ENCODE measurements at places on chromosomes 12 and 14. TPM values are rescaled to one million over a fixed set of nuclear protein-coding genes. Genes with fewer than 3 reads are reported as not detected.

- no peaks in the 10 kb centered on the region for H3K36me3 ChIP-seq
- no peak for DNase-seq
- no peak overlapping the region for H3K4me3 ChIP-seq
- no peaks in the 10 kb centered on the region for H3K27me3 ChIP-seq
Observed at GRCh38 chr14:104451474-104451873, 128.1 kb upstream of the C14orf180 start.

- peak; percentile 24 for DNase-seq
- no peaks in the 10 kb centered on the region for H3K27me3 ChIP-seq
- no peak overlapping the region for H3K4me3 ChIP-seq
Observed at GRCh38 chr14:53549956-53550355, 396.8 kb upstream of the DDHD1 start.

DNA sequence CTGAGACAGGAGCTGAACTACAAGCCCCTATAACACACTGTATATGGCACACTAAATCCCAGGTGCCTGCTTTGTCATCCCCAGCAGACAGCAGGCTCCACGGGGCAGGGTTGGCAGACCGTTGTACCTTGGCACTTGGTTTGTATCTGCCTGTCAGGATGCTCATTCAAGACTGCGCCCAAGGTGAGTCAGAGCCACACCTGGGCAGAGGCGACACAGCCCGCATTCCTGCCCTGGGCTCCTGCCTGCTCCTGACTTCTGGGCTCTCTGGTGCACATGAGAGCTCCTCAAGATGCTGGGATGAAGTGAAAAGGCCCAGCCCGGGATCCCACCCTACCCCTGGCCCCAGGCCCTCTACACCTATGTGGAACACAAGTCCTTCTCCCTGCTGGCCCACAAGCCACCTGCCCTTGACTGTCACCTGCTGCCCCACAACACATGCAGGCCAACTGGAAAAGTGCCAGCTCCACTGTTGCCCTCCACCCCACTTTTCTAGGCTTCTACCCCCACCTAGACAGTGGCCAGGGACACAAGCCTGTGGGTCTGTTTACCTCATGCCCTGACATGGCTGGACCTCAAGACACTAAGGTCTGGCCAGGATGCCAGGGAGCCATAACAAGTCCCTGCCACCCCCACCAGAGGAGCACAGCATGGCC, 30.8 kb upstream of the PNMA1 start:
- no peak overlapping the region for H3K4me3 ChIP-seq
- peak overlapping the region; percentile 27 for H3K27ac ChIP-seq
- peaks cover 75% of the 10 kb centered on the region for H3K4me1 ChIP-seq
- no peaks in the 10 kb centered on the region for H3K36me3 ChIP-seq

- no peak for DNase-seq
- H3K27me3 ChIP-seq, result no peaks in the 10 kb centered on the region
- no peak overlapping the region for H3K27ac ChIP-seq
- H3K36me3 ChIP-seq, result no peaks in the 10 kb centered on the region
- H3K4me1 ChIP-seq, result 0 out of 2 replicates have a peak, but pooled peaks cover 5% of the 10 kb centered on the region
Observed at GRCh38 chr12:42698213-42698612, 108.7 kb upstream of the PRICKLE1 start.

DNA sequence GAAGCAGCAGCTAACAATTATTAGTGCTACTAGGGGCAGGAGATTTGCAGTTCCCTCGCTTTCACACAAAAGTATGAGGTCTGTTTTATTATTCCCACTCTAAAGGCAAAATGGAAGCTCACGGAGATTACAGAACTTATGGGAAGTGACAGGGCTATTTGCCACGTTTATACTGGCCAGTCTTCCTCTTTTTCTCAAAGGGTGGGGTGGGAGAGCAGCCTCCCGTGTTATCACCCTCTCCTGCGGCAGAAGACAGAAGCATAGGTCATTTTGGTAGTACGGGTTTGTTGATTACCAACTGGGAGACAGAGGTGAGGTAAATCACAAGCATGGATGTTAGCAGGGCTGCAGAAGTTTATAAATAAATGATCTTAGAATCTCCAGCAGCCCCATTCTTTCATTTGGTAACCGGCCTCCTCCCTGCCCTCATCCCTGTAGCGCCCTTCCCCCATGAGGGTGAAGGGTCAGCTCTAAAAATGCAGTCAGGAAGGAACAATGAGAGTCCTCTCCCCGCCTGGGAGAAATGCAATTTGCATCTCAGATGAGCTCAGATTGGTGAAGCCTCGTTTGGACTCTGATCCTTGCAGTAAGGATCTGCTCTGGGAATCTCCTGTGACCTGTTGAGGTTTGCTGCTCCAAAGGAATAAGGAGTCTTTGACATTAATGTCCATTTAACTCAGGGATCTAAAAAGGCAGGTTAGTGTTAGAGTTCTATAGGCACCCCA, 44.7 kb upstream of the SINHCAF start:
- no peaks in the 10 kb centered on the region for H3K27me3 ChIP-seq
- H3K4me3 ChIP-seq, result peak overlapping the region; percentile 27
- H3K36me3 ChIP-seq, result no peaks in the 10 kb centered on the region

DNA sequence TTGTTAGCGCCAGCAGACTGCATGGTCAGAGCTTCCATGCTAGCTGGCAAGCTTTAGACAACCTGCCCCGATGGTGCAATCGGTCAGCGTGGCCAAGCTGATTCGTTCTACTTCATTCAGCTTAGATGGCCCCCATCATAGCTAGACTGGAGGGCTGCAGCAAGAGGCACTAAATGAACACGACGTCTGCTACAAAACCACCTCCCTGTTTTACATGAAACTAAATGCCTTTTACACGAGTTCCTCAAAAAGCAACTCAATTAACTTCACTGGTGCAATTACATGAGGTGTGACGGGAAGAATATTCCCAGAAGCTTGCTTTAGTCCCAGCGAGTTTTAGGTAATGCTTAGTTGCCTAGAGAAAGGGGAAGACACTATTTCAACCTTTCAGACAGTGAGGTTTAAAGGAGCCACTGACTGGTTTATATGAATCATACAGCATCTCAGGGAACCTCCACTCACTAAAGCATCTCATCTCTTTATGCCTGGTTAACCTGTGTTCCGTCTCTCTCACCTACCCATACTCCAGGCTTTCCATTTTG, 8.4 kb downstream of the NIN start:
- H3K27ac ChIP-seq, result no peak overlapping the region
- H3K36me3 ChIP-seq, result no peaks in the 10 kb centered on the region
- no peaks in the 10 kb centered on the region for H3K4me1 ChIP-seq
- H3K27me3 ChIP-seq, result no peaks in the 10 kb centered on the region
- no peak for DNase-seq

- no peaks in the 10 kb centered on the region for H3K4me1 ChIP-seq
- no peak overlapping the region for H3K4me3 ChIP-seq
- H3K36me3 ChIP-seq, result no peaks in the 10 kb centered on the region
Observed at GRCh38 chr12:118964988-118965387, 16.4 kb upstream of the SRRM4 start.

DNA sequence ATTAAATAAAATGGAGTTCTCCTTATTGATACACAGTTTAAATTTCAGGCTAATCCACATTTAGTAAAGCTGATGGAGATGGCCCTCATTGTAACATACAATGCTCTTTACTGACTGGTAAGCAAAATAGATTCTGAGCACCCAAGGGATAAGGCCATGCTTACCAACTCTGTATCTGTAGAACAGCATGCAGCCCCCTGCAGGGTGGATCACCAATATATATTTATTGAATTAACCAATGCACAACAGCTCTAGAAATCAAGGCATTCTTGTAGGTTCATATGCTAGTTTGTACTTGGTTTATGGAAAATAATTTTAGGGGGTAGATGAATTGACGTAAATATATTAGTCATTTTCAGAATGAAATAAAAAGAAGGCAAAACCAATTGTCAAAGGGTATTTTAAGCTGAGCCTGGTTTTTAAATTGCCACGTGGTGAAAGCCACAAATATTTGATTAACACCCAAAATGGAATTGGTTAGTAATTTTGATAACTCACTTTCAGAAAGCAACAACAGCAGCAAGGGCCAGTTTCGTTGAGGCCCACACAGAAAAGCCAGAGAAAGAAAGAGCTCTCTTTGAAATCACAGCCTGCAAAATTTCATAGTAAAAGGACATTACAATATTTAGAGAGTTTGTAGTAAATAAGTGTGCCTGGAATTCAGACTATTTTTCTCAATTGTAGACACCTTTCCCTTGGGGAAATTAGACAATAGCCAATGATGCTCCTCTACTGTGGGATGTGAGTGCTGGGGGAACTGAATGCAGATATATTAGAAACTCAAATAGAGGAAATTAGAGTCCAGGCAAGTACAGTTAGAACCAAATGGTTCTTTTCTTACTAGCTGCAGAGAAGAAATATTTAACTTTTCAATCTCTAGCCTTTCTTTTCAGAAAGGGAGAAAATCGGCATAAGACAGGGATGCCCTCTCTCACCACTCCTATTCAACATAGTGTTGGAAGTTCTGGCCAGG, 216.2 kb upstream of the ABCD2 start:
- no peaks in the 10 kb centered on the region for H3K27me3 ChIP-seq
- no peak for DNase-seq
- H3K4me1 ChIP-seq, result peaks cover 14% of the 10 kb centered on the region
- no peak overlapping the region for H3K4me3 ChIP-seq
- H3K27ac ChIP-seq, result no peak overlapping the region

GRCh38 chr12:68048648-68049297, 59.5 kb downstream of the IFNG-AS1 start:
- H3K4me1 ChIP-seq, result no peaks in the 10 kb centered on the region
- no peaks in the 10 kb centered on the region for H3K36me3 ChIP-seq
- H3K4me3 ChIP-seq, result no peak overlapping the region
- no peak overlapping the region for H3K27ac ChIP-seq
- DNase-seq, result no peak

GRCh38 chr12:132837693-132838409, 9.2 kb upstream of the GOLGA3 start:
- no peak overlapping the region for H3K27ac ChIP-seq
- no peaks in the 10 kb centered on the region for H3K27me3 ChIP-seq
- no peak for DNase-seq
- no peaks in the 10 kb centered on the region for H3K4me1 ChIP-seq
- H3K4me3 ChIP-seq, result no peak overlapping the region
- no peaks in the 10 kb centered on the region for H3K36me3 ChIP-seq

DNA sequence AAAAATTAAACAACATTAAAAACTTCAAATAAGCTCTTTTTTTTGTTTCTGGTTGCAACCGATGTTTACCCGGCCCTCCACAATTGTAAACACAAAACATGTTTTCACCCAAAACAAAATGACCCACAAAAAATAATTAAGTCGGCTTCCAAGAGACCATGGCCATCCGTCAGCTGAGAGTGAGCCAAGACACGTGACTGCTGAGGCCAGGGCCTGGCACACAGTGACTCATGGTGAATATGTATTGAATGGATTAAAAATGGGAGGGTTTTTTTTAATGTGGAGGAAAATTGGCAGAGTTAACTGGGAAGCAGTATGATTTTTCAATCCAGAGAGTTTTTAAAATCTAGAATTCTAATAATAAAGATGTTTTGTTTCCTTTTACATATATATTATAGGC, 13.8 kb upstream of the CPNE8 start:
- H3K36me3 ChIP-seq, result no peaks in the 10 kb centered on the region
- no peak overlapping the region for H3K27ac ChIP-seq
- DNase-seq, result no peak
- H3K4me1 ChIP-seq, result no peaks in the 10 kb centered on the region

GRCh38 chr12:70032076-70032475, 207.0 kb downstream of the MYRFL start:
- no peaks in the 10 kb centered on the region for H3K27me3 ChIP-seq
- DNase-seq, result no peak
- H3K36me3 ChIP-seq, result no peaks in the 10 kb centered on the region
- H3K4me3 ChIP-seq, result no peak overlapping the region
- H3K27ac ChIP-seq, result no peak overlapping the region
- H3K4me1 ChIP-seq, result no peaks in the 10 kb centered on the region

DNA sequence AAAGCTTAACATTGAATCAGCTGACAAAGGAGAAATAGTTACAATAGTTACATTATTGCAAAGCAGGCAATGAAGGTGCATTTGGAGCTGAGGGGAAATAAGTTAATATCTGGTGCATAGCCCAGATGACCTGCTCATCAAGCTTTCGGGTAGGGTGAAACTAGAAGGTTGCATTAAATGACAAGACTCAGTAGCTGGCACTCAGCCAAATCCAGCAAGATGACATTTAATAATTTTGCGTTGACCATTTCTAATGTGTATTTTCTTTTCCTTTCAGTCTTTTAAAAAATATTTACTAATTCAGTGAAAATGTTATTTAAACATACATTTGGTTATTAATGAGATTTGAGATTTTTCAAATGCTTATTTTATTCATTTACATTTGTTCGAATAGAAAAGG, 188.6 kb downstream of the SLC5A8 start:
- peaks cover 6% of the 10 kb centered on the region for H3K4me1 ChIP-seq
- no peaks in the 10 kb centered on the region for H3K27me3 ChIP-seq
- H3K27ac ChIP-seq, result no peak overlapping the region
- no peaks in the 10 kb centered on the region for H3K36me3 ChIP-seq
- no peak for DNase-seq

DNA sequence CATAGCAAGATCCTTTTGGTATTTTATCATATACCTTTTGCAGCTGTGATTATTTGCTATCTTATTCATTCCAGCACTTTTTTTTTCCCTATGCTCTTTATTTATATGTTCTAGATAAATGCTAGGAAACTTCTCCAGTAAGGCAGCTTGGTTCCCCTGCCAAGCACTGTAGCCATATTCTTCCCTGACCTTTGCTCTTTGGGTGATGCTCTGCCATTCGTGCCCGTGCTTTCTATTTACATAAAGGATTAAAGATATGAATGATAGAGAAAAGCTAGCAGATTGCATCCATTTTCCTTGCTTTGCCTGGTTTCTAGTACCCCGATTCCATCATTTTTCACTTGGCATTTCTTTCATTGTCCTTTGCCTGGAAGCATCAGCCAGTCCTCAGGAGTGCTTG, 42.2 kb downstream of the FNTB start:
- no peaks in the 10 kb centered on the region for H3K36me3 ChIP-seq
- H3K27ac ChIP-seq, result peak overlapping the region; percentile 2
- DNase-seq, result no peak
- H3K4me1 ChIP-seq, result peaks cover 15% of the 10 kb centered on the region
- H3K27me3 ChIP-seq, result no peaks in the 10 kb centered on the region
- H3K4me3 ChIP-seq, result no peak overlapping the region

- H3K36me3 ChIP-seq, result no peaks in the 10 kb centered on the region
- no peaks in the 10 kb centered on the region for H3K27me3 ChIP-seq
- no peak overlapping the region for H3K4me3 ChIP-seq
- H3K27ac ChIP-seq, result no peak overlapping the region
Observed at GRCh38 chr12:83954071-83954789, 958.4 kb downstream of the SLC6A15 start.

DNA sequence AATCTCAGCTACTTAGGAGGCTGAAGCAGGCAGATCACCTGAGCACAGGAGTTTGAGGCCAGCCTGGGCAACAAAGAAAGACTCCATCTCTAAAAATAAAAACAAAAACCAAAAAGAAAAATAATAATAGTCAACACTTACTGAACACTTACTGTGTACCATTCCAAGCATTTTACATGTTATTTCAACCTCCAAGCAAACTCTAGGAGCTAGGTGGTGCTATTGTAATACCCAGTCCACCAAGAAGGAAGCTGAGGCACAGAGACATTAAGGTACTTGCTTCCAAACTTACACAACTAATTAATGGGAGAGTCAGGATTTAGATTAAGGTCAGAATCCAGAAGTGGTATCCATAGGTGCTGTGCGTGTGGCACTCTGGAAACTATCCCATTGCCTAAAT, 13.7 kb upstream of the OR6J1 start:
- DNase-seq, result no peak
- H3K4me3 ChIP-seq, result no peak overlapping the region
- no peak overlapping the region for H3K27ac ChIP-seq
- no peaks in the 10 kb centered on the region for H3K27me3 ChIP-seq

Gene RGS6
- not detected for total RNA-seq

Gene KRT85
- total RNA-seq, result not detected

Gene VDR
- 13.6 TPM for total RNA-seq

Gene JPH4
- not detected for total RNA-seq

Gene FAM216A
- 15.9 TPM for total RNA-seq

Gene PLD4
- not detected for total RNA-seq

Gene CBLN3
- total RNA-seq, result 1.4 TPM

Gene PARP11
- total RNA-seq, result 19.0 TPM

Gene FSCB
- total RNA-seq, result not detected

Gene INHBE
- 9.1 TPM for total RNA-seq

Data from Caco-2 (cell line).